Renal pelvis (tissue), 12 donors: ENCODE measurements at places on chromosomes 2 and 18.

DNA sequence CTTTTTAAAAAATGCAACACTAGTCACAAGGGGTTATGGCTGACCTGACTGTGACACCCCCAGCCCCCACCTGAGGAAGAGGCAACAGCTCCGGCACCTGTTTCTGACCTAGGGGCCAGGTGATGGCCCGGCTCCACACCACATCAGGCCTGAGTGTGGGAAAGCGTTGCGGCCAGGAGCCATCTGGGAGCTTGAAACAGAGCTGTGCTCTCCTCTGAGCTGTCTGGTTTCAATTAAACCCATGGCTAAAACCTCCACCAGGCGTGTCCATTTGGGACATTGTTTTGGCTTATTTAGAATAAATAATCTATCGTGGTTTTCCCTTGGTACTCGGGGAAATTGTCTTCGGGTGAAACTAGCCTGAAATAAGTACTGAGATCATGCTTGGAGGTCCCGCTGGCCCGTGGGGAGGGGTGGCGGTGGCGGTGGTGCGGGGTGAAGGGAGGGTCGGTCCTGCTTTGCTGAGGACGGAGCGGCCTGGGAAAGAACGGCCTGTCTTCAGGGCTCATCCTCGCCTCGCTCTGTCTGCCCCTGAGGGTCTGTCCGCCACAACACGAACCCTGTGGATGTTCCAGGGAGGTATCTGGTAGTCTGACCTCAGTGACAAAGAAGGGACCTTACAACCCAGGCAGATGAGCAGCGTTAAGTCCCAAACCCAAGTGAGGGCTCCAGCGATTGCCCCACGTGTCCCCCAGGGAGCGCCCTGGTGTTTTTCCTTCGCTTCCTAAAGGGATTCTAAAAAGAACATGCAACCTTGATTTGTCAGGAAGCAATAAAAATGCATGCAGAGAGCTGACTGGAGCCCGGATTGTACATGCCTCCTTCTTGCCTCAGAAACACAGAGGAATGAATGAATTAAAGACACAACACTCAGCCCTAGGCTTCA, 58.7 kb downstream of the IL1RL2 start:
- no peak for DNase-seq

GRCh38 chr2:141590620-141591019, 540.2 kb downstream of the LRP1B start:
- DNase-seq = no peak

GRCh38 chr2:181904022-181904632, 12.6 kb downstream of the ITPRID2 start:
- DNase-seq = peak; percentile 57

- DNase-seq = no peak
Measured at GRCh38 chr2:62204998-62205496, 9.1 kb downstream of the B3GNT2 start.

- no peak for DNase-seq
Measured at GRCh38 chr2:50402654-50402960, 629.3 kb downstream of the NRXN1 start.

- DNase-seq = no peak
Measured at GRCh38 chr2:52995424-52995823, 772.2 kb upstream of the CHAC2 start.

DNA sequence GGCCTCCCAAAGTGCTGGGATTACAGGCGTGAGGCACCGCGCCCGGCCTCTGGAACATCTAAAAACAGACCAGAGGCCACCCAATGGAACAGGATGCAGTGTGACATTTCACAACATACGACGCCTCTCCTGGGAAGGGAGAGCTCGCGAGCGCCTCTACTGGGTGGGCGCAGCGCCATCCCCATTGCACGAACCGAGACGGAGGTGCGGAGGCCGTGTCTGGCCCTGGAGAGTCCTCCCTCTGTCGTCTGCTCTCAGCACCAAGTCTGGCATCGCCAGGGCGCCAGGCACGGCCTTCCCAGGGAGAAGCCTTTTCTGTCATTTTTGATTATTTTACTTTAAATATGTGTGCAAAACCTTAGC, 9.4 kb upstream of the GBX2 start:
- no peak for DNase-seq

- DNase-seq = no peak
Measured at GRCh38 chr18:27627927-27628326, 442.8 kb upstream of the CHST9 start.

DNA sequence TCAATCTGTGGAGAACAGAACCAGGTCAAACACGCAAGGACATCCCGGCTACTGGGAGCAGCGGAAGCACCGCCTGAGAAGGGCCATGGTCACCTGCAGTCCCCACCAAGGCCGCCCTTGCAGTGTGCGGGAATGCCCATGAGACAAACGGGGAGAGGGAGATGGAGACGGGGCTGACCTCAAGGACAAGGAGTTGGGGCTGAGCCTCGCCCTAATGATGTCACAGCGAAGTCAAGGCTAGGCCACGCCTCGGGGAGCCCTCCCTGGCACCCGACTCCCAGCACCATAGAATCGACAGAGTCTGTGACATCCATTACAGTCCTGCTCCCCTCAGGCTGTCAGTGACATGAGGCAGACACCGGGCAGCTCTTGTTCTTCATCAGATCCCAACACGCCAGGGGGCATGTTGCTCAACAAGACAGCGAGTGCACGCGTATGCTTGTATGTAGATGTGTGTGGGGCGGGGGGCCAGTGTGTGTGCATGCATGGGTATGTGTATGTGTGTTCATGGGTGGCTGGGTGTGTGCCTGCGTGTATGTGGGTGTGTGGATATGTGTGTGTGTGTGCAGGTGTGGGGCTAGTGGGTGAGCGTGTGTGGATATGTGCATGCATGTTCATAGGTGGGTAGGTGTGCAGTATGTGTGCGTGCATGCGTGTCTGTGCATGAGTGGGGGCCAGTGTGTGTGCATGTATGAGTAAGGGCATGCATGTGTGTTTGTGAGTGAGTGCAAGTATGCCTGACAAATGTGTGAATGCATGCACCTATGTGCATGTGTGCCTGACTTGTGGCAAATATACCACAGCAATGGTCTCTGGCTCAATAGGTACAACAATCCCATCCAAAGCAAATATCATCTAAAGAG, 57.0 kb downstream of the ANKMY1 start:
- DNase-seq = no peak
